T-helper 2 cell treated with Interferon-gamma antibody and Interleukin-4, amounts not matched to agents 5 μg/mL and 100 μg/mL, for 36 hours (primary cell): ENCODE measurements at places on chromosomes 12 and 14.

- no peak for DNase-seq
- no peak overlapping the region for H3K4me3 ChIP-seq
- H3K36me3 ChIP-seq = no peaks in the 10 kb centered on the region
- H3K4me1 ChIP-seq = peaks cover 2% of the 10 kb centered on the region
- no peak overlapping the region for H3K27ac ChIP-seq
These were observed 191.4 kb downstream of the CACNA1C start for GRCh38 chr12:2244013-2244861.

DNA sequence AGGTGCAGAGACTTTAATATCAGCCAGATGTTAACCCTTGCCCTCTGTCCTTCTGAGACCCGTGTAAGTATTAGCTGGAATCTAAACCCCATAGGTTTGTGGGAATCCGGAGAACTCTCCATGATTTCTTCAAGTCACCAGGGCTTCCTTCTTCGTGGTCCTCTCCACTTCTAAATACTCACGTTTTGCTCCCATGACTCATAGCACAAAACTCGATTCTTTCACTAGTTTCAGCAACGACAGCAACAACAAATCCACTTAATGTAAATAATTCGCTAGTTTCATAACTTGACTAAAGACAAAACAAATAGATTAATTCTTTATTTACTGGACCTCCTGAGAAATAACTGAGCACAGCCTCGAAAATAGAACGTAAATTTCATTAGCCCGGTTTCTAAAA is 4.4 kb upstream of the CLEC2A start:
- no peak overlapping the region for H3K27ac ChIP-seq
- no peak overlapping the region for H3K4me3 ChIP-seq
- H3K27me3 ChIP-seq = peaks cover 26% of the 10 kb centered on the region
- no peak for DNase-seq
- H3K4me1 ChIP-seq = peaks cover 13% of the 10 kb centered on the region

DNA sequence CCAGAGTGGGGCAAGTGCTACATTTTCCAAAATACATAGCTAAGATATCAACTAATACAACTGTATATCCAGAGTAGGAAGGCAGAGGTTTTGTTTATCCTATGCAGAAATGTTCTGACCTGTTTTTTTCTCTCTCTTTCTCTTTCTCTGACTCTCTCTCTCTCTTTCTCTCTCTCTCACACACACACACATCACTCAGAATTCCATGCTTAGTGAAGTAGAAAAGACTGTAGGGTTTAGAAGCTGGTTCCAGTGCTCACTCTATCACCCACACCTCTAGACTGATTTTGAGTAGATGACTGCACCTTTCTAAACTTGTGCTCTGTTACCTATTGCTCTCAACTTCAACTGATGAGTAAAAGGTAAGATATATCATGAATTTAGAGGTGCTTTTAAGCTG is 356.7 kb downstream of the LRIG3 start:
- no peaks in the 10 kb centered on the region for H3K27me3 ChIP-seq
- H3K4me1 ChIP-seq = no peaks in the 10 kb centered on the region
- H3K4me3 ChIP-seq = no peak overlapping the region
- no peak for DNase-seq
- no peak overlapping the region for H3K27ac ChIP-seq

- no peaks in the 10 kb centered on the region for H3K36me3 ChIP-seq
- H3K27ac ChIP-seq = no peak overlapping the region
- H3K4me1 ChIP-seq = no peaks in the 10 kb centered on the region
- no peak for DNase-seq
- peaks cover 12% of the 10 kb centered on the region for H3K27me3 ChIP-seq
These were observed 81.6 kb downstream of the RGS6 start for GRCh38 chr14:72013721-72014345.

- no peaks in the 10 kb centered on the region for H3K36me3 ChIP-seq
- no peaks in the 10 kb centered on the region for H3K4me1 ChIP-seq
- no peak overlapping the region for H3K27ac ChIP-seq
- no peak overlapping the region for H3K4me3 ChIP-seq
- H3K27me3 ChIP-seq = no peaks in the 10 kb centered on the region
- DNase-seq = no peak
These were observed 36.3 kb upstream of the PDZRN4 start for GRCh38 chr12:41151793-41152192.
